ENCODE measurements at places on chromosomes 16 and 17. TPM values are rescaled to one million over a fixed set of nuclear protein-coding genes. Genes with fewer than 3 reads are reported as not detected.
A peak's percentile ranks its signal among the peaks of the same experiment; 100 is the strongest.

SP2 gene
- total RNA-seq: 13.9 TPM

TK1 gene
- 1.8 TPM for total RNA-seq

DNA sequence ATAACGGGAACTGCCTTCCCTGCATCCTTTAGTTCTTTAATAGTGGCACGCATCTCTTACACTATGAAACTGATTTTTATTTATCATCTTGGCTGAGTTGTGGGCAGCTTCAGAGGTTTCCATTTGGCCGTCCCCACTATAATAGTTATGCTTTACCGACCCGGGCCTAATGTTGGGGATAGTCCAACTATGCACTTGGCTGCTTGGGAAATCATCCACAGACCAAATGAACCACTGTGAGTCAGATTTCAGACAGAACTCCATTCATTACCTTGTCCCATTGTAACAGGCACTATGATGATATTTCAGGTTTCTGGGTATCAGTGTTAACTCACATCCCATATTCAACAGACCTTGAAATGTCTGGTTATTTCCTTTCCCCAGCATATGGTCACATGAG is 6.1 kb upstream of the SLFN5 start:
- DNase-seq: no peak

DNA sequence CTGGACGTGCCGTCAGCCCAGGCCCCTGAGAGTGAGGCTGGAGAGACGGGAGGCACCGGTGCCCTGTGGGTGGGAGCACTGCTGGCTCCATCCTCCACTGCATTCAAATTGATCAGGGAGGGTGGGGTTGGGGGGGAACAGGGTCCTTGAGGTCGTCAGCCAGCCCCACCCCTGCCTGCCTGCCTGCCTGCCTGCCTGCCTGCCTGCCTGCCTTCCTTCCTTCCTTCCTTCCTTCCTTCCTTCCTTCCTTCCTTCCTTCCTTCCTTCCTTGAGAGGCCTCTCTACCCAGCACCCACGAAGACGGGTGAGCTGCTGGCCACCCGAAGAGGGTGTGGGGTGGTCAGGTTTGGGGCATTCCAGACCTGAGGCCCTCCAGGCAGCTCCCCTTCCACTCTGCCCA is 16.0 kb downstream of the BAHCC1 start:
- no peak for DNase-seq

GRCh38 chr16:49600976-49601375 is 227.4 kb downstream of the C16orf78 start:
- no peak for DNase-seq

DNA sequence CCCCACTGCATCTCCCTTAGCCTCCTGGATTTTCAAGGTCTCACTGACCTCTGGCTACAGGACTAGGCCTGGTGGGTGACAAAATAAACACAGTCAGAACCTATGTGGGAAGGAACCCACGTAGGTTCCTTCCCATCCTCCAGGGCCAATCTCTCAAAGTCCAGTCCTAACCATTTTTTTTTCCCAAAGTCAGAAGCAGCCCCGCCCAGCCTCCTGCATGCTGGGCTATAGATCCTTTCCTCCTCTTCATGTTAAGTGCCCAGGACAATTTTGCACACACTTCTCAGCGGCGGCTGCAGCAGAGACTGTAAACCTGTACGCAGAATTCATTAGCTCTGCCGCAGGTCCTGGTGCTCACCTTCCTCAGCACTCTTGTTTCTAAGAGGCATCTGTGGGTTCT is 285.8 kb downstream of the NPIPA8 start:
- no peak for DNase-seq

EMC6 gene
- 57.0 TPM for total RNA-seq

GRCh38 chr16:89473136-89473712 is 17.1 kb downstream of the ANKRD11 start:
- no peak for DNase-seq

DNA sequence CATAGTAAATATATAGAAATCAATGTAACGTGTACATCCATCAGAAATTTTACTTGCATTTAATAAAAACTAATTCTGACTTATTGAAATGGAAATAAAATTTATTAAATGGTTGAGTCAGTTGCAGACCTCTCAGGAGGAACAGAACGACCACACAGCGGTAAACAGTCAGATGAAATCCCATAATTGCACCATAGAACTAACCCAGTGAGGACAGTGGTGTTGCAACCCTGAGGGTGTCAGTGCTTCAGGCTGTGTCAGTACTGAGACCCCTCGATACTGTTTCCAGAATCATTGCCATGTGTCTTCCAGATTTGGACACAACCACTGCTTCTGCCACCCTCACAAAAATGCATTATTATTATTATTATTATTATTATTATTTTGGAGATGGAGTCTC is 29.0 kb upstream of the SSTR2 start:
- DNase-seq: no peak

DNA sequence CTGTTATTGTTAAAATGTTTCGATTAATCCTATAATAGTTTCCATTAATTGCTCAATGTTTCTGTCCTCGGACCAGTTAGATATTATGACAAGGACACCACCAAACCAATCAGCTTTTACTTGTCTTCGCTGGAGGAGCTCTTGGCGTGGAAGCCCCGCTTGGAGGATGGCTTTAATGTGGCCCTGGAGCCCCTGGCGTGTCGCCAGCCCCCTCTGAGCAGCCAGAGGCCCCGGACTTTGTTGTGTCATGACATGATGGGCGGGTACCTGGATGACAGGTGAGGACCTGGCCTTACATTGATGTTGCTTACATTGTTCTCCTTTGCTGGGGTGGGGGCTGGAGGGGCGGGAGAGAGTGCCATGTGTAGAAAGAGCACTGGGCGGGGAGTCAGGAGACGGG is 3.0 kb downstream of the ENGASE start:
- DNase-seq: no peak

ATP1B2 gene
- 2.8 TPM for total RNA-seq

- DNase-seq: no peak
These were observed 5.8 kb downstream of the PIK3R6 start for GRCh38 chr17:8861495-8862181.

ITGAD gene
- not detected for total RNA-seq

DNA sequence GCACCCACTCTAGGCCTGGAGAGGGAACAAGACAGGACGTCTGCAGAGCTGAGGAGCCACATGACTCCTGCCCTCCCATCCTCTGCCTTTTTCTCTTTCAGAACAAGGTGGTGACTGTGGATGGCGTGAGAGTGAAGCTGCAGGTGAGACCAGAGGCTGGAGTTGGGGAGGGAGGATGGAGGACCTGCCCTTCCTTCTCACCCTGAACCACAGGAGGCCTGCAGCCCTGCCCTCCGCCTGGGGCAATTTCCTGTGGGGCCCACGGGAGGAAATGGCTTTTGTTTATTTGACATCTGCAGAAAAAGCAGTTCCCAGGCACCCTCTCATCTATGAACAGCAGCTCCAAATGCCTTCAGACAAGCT is 5.1 kb downstream of the RAB37 start:
- peak; percentile 17 for DNase-seq

DNA sequence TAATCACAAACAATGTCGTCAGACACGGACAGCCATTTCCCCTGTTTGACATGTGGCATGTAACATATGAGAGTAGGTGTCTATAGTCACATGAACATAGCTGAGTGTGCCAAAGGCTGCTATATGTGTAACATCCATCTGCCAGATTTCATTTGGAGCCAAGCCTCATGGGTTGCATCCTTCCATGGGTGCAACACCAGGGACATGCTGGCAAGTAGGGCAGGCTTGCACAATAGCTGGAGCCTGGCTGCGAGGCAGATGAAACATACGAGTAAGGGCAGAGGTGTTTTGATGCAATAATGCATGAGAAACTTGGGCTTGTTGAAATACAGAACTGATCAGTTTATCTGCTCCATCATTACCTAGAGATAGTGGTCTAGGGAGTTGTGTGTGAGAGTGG is 9.0 kb upstream of the ZNF689 start:
- DNase-seq: no peak

- no peak for DNase-seq
These were observed 537.1 kb upstream of the HSBP1 start for GRCh38 chr16:83270640-83271039.

PRSS36 gene
- 1.4 TPM for total RNA-seq

GRCh38 chr17:80885947-80886582 is 105.6 kb upstream of the CHMP6 start:
- peak; percentile 3 for DNase-seq

- DNase-seq: no peak
These were observed 151.3 kb downstream of the CYB561 start for GRCh38 chr17:63294776-63295175.

DNA sequence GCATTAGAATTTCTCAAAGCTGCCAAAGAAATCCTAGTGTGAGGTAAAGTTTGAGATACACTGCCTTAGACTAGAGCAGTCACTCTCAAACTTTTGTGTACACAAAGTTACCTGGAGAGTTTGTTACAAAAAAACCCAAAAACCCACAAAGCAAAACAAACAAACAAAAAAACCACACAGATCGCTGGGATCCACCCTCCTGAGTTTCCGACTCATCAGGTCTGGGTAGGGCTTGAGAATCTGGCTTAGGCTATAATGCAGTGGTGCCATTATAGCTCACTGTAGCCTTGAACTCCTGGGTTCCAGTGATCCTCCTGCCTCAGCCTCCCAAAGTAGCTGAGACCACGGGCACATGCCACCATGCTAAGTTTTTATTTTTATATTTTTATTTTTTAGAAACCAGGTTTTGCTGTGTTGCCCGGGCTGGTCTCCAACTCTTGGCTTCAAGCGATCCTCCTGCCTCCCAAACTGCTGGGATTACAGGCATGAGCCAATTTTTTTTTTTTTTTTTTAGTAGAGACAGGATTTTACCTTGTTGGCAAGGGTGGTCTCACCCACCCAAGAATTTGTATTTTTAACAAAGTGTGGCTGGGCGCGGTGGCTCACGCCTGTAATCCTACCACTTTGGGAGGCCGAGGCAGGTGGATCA is 22.3 kb upstream of the SMG1 start:
- no peak for DNase-seq

- no peak for DNase-seq
These were observed 114.5 kb upstream of the GSE1 start for GRCh38 chr16:85498607-85499006.

- no peak for DNase-seq
These were observed 17.9 kb downstream of the MYO1C start for GRCh38 chr17:1474402-1475189.

DNA sequence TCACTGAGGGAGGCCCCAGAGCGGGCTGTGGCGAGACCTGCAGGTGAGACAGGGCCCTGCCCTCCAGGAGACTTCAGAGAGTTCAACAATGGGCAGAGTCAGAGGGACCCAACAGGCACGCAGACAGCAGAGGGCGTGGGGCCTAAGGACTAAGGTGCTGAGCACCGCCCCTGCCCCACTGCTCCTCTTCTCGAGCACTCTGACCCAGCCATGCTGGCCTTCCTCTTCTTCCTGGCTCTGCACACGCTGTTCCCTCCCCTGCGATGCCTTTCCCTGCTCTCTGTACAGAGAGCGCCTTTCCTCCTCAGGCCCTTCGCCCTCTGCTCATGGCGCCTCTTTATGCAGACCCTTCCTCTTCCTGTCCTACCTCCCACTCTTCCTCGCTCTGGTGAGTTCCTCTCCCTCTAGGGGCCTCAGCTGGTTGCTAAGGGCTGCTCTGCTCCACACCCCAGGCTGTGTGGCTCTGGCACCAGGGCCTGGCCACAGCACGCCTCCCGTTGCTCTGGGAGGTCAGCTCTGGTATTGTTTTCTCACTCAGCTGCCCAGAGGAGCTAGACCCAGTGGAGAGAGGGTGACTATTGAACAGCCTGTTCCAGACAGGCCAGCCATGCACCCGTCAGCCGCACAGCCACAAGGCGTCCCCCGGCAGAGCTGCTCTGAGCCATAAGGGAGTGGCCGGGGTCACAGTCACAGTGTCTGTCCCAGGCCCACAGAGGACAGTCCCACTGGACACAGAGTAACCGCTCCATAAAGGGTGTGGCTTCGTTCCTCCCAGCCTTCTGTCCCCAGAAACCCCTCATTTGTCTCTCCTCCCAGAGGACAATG is 13.6 kb upstream of the RASD1 start:
- DNase-seq: peak; percentile 12

TNFRSF13B gene
- total RNA-seq: not detected

CMTM2 gene
- not detected for total RNA-seq

GRCh38 chr17:82957961-82958561 is 118.2 kb upstream of the ZNF750 start:
- DNase-seq: peak; percentile 11

- no peak for DNase-seq
These were observed 34.4 kb downstream of the HAPSTR1 start for GRCh38 chr16:9125658-9126505.

MYO15B gene
- 43.0 TPM for total RNA-seq

KRTAP3-2 gene
- total RNA-seq: not detected

- no peak for DNase-seq
These were observed 9.6 kb downstream of the JPT2 start for GRCh38 chr16:1687427-1688316.

GRAP gene
- total RNA-seq: 1.7 TPM

DNA sequence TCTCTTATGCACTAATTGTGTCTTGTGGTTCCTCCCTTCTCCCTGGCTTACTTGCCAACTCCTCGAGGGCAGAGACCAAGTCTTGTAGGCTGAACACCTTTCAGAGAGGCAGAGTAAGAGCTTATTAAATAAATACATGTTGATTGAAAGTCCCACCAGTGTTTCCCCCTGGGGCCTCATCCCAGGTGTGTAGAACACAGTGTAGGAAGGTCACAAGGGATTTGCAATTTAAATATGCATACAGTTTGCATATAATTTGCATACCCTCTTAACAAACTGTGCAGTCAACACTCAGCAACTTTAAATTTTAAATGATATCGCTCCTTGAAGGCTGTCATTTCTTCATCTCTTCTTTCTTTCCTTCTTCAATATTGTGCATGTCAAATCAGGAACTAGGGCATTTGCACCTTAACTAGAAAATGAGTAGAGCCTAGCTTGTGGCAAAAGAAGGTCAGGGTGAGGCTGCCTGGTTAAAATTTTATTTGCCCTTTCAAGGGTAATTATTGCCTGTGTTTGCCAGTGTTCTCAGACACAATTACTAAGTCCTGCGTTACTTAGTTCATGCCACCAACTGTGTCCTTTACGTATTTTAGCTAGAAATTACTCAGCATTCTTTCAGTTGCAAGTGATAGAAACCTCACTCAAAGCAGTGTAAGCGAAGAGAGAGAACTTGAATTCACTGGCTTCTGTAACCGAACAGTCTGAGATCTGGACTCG is 465.7 kb downstream of the HAPSTR1 start:
- no peak for DNase-seq

DNA sequence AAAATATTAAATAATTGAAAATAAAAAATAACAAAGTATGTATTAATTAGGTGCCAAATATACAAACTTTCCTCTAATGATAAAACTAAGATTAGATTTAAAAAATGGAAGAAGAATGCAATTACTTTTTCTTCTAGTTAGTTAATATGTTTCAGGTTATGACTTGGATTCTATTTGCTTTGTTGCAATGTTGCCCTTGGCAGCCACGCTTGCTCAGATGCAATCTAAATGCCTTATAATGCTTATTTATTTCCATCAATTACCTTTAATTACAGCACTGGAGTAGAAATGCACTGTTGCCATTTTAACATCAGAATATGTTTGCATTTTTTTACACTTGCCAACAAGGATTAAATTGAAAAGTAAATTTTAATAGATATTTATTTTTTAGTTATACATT is 263.9 kb downstream of the CNTNAP4 start:
- no peak for DNase-seq

METRNL gene
- total RNA-seq: 75.2 TPM

- peak; percentile 69 for DNase-seq
These were observed 162.6 kb upstream of the PLCG2 start for GRCh38 chr16:81616321-81617020.

GCGR gene
- not detected for total RNA-seq

TAC4 gene
- 0.44 TPM for total RNA-seq

MT3 gene
- 4.1 TPM for total RNA-seq

- no peak for DNase-seq
These were observed 38.7 kb downstream of the ESRP2 start for GRCh38 chr16:68197250-68197649.

- DNase-seq: peak; percentile 26
These were observed 19.3 kb downstream of the ANKFN1 start for GRCh38 chr17:56172517-56172982.

ACTG1 gene
- total RNA-seq: 342 TPM

PRKCA gene
- total RNA-seq: 5.6 TPM

Data from left ventricle myocardium inferior (tissue), 1 donor.